CD8-positive, alpha-beta memory T cell (primary cell): ENCODE measurements at places on chromosomes 1 and 21. TPM values are rescaled to one million over a fixed set of nuclear protein-coding genes. Genes with fewer than 3 reads are reported as not detected.

Gene FCGR3B
- not detected for total RNA-seq

Gene FMO1
- not detected for total RNA-seq

Gene LYPLA2
- total RNA-seq, result 100 TPM

Gene AGMAT
- total RNA-seq, result 19.7 TPM

Gene EDARADD
- total RNA-seq, result 24.6 TPM

Gene UMODL1
- total RNA-seq, result not detected

Gene ETV3
- total RNA-seq, result 26.4 TPM

Gene ANGPTL3
- not detected for total RNA-seq

Gene RBP7
- total RNA-seq, result not detected

Gene DNALI1
- not detected for total RNA-seq

Gene UTS2
- total RNA-seq, result not detected

Gene CFHR3
- total RNA-seq, result not detected

Gene ADORA1
- total RNA-seq, result not detected

Gene PLEKHN1
- total RNA-seq, result 3.5 TPM

Gene SPATA46
- not detected for total RNA-seq

Gene CSF3R
- 0.11 TPM for total RNA-seq

DNA sequence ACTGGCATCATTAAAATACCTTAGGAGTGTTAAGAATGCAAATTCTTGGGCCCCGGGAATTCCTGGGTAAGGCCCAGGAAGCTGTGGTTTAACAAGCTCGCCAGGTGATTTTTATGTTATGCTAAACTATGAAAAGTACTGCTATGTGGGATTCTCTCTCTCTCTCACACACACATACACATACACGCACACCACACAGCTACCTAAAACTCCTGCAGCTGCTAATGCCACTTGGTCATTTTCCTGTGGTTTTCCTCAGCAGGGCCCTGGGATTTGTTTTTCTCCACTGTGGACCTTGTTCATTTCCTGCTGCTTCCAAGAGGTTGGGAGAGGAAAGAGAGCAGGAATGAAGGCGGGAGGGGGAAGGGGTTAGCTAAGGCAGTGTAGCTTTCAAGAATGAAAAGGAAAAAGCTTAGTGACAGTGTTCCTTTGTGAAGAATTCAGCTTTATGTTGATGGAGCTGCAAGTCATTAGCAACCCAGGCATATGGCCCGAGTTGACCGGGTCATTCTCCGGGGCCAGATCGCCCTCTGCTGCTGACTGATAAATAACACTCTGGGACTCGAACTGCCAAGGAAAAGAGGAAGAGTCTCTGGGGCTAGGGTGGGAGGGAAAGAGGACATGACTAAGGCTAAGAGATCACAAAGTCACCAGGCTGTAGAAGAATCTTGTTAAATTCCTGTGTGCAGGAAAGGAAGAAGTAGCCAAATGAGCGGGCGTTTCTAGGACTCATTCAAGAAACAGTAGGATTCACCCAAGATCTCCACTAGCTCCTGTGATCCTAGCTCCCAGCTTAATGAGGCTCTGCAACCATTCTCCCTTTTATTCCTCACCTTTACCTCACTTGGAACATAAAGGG, 30.5 kb upstream of the LRIG2 start:
- DNase-seq, result no peak

DNA sequence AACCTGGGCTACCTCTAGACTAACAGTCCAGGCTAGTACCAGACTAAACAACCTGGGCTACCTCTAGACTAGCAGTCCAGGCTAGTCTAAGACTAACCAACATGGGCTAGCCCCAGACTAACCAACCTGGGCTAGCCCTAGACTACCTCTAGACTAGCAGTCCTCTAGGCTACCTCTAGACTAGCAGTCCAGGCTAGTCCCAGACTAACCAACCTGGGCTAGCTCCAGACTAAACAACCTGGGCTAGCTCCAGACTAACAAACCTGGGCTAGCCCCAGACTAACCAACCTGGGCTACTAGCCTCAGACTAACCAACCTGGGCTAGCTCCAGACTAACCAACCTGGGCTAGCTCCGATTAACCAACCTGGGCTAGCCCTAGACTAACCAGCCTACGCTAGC, 2.0 kb downstream of the TFF2 start:
- DNase-seq, result no peak

- DNase-seq, result no peak
Observed at GRCh38 chr1:200107004-200107470, 79.5 kb downstream of the NR5A2 start.

DNA sequence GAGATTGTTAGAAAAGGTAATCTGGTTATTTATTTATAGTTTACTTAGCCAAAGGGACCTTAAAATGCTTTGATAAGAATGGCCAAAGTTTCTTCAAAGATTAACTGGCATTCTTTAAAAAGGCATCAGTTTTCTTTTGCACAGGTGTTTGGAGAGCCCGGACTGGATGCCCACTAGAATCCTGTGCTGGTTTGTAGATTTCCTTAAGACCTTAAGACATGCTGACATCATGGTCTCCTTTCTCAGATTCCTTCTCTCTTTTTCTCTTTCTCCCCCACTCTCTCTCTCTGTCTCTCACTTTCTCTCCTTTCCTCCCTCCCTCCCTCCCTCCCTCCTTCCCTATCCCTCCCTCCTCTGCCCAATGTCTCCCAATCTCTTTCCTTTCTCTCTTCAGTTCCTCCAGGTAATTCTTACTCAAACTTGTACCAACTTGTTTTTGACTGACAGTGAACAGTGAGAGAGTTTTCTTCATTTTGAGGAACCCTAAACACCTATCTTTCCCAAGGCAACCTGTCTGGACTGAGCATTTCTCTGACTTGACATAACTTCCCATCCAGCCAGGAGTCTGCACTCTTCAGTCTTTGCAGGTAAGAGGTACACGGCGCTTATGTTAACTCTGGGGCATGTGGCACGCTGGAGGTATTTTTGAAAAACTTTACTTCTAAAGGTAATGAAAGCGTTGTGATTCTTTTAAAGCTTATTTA, at the start of gene KCNJ15:
Gene KCNJ15, plus strand, starts transcription at position 393 of the 704 bp plus-strand sequence. CDS start 42,271 bp downstream, outside the sequence.
- DNase-seq, result no peak

GRCh38 chr21:41406340-41406739, 19.7 kb upstream of the MX1 start:
- no peak for DNase-seq

GRCh38 chr1:116919802-116920201, 10.1 kb downstream of the PTGFRN start:
- no peak for DNase-seq

GRCh38 chr1:230507236-230507635, 81.1 kb upstream of the PGBD5 start:
- DNase-seq, result no peak

GRCh38 chr1:206941766-206942418, 4.4 kb downstream of the PIGR start:
- no peak for DNase-seq

- no peak for DNase-seq
Observed at GRCh38 chr1:160874935-160875334, 10.0 kb downstream of the ITLN1 start.

DNA sequence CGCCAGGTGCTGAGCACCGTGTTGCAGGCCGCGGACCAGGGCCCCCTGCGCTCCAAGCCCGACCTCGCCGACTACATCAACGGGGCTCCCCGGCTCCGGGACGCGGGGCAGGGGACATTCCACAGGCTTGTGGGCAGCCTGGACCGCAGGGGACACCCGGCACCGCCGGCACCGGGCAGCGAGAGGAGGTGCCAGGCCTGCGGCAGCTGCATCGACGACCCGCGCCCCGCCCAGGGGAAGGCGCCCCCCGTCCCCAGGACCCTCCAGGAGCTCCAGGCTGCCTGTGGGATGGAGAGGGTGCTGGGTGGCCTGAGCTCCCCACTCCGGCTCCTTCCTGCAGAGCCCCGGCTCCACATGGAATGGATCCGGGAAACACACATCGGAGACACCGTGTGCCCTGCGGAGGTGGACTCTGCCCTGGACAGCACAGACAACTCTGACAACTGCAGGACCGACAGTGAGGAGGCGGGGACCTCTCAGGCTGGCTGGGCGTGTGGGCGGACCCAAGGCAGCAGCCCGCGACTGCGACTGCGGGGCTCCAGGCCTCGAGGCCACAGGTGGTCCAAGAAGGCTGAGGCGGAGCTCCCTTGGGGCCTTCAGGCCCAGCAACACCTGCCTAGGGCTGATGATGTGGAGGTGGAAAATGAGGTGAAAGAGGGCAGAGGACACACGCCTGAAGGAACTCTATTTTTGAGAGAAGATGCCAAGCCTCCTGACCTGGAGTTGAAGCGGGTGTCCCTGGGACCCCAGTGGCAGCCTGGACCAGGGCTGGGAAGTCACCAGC, 22.8 kb downstream of the KIAA1614 start:
- no peak for DNase-seq

- DNase-seq, result no peak
Observed at GRCh38 chr1:48405400-48405799, 66.6 kb downstream of the SPATA6 start.

- no peak for DNase-seq
Observed at GRCh38 chr1:95201905-95202304, 32.1 kb upstream of the RWDD3 start.

DNA sequence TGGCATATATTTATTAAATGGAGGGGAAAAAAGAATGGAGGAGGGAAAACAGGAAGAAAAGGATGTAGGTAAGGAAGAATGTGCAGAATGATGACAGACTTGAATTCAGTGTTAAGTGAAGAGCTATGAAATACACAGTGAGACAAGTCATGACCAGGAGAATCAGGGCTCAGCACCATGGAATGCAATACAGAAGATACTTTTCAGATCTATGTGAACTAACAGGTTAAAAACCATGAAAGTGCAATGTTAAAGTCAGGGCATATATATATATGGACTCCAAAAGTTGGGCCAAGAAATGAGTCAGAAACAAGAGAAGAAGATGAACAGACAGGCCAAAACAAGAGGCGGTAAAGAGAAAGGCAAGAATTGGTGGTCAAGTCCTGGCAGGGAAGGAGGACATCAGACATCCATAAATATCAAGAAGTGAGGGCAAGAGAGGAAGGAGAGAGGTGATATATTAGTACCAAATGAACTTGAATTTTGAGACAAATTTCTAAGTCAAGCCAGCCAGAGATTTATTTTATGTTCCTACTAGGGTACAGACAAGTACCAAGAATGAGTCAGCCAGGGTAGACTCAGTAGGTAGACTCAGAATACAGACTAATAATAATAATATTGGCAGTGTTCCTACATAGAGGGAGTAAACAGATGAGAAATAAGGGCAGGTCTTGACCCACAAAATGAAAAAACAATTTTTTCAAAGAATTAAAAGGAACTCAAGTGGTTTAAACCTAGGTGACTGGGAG, 39.5 kb upstream of the MCOLN3 start:
- DNase-seq, result no peak

GRCh38 chr1:58345215-58346035, 201.1 kb downstream of the OMA1 start:
- no peak for DNase-seq

- no peak for DNase-seq
Observed at GRCh38 chr1:231421546-231421970, 529 bp downstream of the EGLN1 start.

DNA sequence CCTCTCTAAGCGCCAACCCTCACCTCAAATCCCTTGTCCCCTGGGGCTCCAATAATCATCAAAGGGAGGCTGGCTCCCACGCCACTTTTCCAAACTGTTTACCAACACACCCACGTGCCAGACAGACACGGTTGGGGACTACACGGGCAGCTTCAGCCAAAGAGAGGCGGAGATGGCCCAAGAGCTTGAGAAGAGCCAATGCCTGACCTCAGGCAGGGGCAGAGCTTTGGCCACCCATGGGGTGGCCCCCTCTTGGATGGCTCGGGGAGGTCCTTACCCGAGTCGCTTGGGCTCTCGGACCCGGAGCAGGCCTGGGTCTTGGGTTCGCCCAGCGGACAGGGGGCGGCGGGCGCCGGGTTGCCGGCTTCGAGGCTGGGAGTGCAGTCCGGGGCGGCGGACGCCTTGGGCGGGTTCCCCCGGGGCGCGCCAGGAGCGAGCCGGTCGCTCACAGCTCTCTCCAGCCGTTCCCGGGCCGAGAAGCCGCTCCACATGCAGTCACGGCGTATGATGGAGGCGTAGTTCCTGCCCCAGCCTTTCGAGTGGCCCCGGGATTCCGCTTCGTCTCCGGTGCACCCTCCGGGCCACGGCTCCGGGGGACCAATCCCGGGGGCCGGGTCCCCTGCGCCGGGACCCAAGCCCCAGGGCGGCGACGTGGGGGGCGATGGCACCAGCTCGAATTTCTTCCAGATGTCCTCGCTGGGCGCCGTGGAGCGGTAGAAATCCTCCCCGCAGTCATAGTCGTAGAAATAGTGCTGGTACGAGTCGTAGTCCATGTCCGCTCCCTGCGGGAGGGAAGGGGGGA, 854 bp downstream of the MYCL start:
- DNase-seq, result no peak

DNA sequence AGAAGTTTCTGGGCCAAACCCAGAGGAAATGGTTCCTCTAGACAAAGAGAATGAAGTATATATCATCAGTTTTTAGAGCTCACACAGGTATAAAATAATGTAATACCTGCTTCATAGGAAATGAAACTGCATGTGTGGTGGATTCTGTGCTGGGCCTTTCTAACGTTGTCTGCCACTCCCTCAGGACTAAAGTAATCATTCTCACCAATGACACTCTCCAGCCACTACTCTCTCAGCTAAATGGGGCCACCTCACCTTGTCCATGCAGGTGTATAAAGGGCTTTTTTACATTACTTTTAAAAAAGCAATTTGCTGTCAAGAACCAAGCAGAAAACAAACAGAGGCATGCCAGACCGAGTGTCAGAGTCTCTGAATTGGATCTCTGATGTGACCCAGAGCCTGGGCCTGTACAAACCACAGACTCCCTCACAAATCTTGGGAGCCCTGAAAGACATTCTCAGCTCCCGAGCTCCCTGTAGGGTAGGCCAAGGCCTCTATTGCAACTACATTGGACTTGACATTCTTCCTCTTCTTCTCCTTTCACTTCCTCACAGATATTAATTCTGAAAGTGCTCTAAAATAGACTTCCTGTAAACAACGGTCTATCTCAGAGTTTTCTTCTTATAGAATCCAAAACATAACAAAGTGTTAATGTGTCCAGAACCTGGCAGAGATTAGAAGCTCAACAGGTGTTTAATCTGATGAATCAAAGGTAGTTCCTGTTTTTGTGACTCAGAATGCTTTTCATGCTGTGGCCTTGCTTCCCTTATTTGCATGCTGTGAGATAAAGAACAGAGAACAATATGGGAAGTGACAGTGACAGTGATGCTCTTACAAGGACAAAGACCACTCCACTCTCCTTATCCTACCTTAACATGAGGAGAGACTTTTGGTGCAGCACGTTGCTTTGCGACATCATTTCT, 8.6 kb downstream of the AIM2 start:
- no peak for DNase-seq

- no peak for DNase-seq
Observed at GRCh38 chr1:17841944-17842343, 86.8 kb downstream of the ACTL8 start.

DNA sequence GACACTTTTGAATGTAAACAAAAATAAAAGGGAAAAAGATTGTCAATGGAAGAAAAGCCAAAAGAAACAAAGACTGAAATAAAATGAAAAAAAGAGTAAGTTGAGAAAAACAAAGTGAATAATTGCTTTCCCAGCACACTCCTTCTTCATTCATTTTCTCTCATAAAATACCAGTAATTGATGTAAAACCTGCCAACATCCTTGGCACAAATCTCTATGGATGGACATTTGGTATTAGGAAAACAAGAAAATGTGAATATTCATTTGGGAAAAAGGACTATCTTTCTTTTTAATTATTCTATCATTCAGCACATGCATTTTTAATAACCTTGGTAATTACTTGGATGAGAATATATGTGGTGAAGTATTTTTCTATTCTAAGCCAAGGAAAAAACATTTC, 204.4 kb upstream of the TNR start:
- no peak for DNase-seq

GRCh38 chr1:106459418-106459817, 597.1 kb upstream of the PRMT6 start:
- no peak for DNase-seq
